Activated naive CD8-positive, alpha-beta T cell treated with anti-CD3 and anti-CD28 coated beads for 36 hours (primary cell): ENCODE measurements at places on chromosomes 13 and 19. TPM values are rescaled to one million over a fixed set of nuclear protein-coding genes. Genes with fewer than 3 reads are reported as not detected.

TSKS gene
- total RNA-seq: 0.72 TPM

SGCG gene
- not detected for total RNA-seq

ZNF121 gene
- 98.9 TPM for total RNA-seq

OR7D2 gene
- total RNA-seq: not detected

CLIP3 gene
- total RNA-seq: 0.60 TPM

NCCRP1 gene
- not detected for total RNA-seq
